NCI-H1436 (cell line): ENCODE measurements at places on chromosomes 5 and 9.
A peak's percentile ranks its signal among the peaks of the same experiment; 100 is the strongest.

DNA sequence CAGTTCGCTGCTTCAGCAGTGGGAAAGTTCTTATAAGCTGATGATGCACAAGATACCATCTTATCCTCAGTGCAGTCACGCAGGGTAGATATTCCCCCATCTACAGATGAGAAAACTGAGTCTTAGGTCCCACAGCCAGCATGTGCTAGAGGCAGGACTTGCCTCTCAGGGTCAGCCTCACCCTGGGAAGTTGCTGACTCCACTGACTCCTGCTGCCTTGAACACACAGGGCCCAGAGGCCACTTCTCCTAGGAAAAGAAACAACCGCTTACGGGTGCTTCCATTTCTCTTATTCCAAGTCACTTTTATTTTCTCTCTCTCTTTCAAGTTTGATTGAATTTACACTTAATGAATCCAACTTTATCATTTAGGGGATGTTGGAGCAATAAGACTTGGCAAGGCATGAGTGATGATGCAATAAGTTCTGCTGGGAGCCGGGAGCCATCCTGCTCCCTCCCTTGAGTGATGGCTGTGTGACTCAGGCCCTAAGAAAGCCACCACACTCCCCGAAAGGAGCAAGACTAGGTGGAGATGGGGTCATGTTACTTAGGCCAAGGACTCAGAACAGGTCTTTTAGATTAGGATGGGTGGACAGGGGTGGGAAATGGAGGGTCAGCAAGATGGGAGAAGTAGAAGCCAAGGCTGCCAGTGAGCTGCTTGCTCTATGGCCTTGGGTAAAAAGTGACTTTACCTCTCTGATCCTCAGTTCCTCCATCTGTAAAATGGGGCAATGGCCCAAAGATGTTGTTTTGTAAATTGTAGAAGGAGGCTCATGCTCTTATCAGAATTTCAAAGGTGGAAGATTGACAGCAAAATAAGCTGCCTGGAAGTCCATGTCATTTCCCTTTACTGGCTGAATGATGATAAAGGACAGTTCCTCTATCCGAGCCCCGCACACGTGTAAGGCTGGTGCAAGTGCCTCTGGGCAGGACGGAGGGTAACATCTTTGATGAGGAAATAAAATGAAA lies 67.4 kb upstream of the ZNF618 start:
- no peak for DNase-seq

DNA sequence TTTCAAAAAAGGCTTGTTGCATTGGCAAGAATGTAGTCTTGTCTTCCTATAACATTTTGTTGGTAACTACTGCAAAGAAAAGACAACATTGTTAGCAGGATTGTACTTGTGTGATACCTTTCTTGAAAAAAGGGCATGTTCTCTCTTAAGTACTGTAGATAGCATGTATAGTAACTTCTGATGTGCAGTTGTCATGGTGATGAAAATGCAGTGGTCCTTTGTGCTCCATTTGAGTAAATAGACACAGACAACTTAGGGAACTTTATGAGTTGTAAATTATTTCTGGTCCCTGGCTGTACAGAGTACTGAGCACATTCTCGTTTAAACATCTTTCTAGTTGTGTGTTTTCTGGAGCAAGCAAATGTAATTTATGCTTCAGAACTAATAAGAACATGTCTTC lies 103.3 kb downstream of the CD180 start:
- DNase-seq: no peak

- DNase-seq: peak; percentile 11
These were observed 1.3 kb upstream of the NIPBL start for GRCh38 chr5:36875051-36875789.

GRCh38 chr5:172106511-172107356 lies 81.3 kb downstream of the STK10 start:
- peak; percentile 11 for DNase-seq

DNA sequence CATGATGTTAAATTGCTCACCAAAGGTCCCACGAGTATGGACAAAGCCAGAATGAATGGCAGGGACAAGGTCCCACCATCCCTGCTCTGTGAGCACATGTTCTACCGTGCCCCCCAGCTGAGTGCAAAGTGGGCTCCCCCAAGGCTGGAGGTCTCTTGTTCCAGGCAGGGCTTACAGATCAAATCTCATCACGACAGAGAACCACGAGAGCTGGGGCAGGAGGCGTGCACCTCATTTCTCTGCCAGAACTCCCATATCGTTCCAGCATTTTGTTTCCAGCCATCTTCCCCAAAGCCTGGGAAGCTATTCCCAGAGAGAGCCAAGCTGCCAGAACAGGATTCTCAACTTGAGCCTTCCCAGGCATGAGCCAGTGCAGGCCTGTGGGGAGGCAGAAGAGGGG lies 108.5 kb downstream of the ZNF354C start:
- DNase-seq: no peak

DNA sequence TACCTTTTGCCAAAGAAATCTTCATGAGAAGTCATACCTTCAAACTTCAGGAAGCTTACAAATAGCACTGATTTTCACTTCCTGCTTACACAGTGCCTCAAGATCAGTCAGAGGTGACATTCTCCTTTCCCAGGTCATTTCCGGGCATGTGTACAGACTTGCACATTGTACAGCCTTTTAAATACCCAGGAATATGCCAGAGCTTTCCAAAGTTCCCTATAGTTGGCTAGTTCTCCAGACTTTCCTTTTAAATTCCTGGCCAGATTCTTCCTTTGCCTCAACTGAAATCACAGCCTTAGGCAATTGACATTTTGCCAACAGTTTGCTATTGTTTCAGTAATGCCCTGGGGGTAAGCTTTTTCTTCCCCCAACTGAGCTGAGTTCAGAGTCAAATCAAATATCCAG lies 47.2 kb downstream of the RFX3 start:
- DNase-seq: no peak

DNA sequence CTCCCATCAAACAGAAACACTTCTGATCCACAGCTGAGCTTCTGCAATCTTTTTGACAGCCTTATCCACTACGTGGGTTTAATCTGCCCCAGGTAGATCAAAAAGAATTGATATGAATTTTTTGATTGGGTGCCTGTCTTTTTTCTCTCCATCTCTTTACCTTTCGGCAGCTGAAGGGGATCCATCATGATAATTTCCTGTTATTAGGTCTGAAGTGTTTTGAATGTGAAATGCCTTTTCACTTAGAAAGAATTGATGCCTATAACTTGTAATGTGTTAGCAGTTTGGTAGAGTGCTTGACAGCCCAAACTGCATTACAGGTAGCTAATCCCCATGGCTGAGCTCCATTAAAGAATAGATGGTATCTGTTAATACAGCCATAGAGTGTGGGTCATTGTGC lies 745.4 kb downstream of the TLR4 start:
- no peak for DNase-seq

DNA sequence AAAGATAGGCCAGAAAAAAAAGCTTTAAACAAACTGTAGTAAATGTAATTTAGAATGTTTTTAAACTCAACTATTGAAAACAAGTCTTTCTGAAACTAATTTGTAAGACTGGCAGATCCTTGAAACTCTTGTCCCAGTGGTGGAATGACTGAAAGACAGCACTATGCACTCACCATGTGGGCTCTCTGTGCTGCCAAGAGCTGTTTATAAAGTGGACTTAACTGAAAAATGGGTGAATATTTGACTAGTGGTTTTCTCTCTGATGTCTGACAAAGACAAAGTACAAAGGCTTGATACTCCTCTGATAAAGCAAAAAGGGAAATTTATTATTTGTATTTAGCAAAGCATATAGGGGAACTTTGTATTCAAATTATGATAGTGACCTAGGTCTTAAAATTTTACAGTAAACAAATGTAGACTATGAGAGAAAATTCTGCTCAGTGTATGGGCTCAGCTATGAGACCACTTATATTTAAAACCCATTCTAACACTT lies 635.4 kb downstream of the NR2F1-AS1 start:
- DNase-seq: no peak

DNA sequence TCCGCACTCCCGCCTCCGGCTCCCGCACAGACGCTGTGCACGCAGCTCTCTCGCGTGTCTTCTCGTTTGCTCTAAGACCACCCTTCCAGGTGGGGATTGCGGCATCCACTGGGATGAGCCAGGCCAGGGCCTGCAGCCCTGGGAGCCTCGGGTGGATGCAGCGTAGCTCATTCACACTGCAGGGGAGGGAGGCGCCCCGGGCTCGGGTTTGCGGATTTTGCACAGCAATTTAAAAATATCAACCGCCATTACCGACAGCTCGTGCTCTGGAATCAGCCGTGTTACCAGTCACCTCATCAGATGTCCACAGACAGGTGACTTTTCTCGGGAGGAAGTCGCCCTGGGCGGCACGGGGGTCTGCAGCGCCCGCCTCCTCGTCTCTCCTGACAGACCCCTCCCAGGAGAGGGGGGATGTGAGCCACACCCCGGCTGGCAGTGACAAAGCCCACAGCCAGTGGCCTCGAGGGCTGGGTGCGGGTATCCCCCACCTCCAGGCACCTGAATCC lies 20.8 kb upstream of the SLC6A3 start:
- no peak for DNase-seq

- DNase-seq: no peak
These were observed 28.1 kb downstream of the FRMPD1 start for GRCh38 chr9:37678789-37679273.

GRCh38 chr9:104092875-104093600 lies 1.1 kb upstream of the SMC2 start:
- no peak for DNase-seq

- DNase-seq: no peak
These were observed 10.8 kb downstream of the DMAC1 start for GRCh38 chr9:7788772-7789171.

DNA sequence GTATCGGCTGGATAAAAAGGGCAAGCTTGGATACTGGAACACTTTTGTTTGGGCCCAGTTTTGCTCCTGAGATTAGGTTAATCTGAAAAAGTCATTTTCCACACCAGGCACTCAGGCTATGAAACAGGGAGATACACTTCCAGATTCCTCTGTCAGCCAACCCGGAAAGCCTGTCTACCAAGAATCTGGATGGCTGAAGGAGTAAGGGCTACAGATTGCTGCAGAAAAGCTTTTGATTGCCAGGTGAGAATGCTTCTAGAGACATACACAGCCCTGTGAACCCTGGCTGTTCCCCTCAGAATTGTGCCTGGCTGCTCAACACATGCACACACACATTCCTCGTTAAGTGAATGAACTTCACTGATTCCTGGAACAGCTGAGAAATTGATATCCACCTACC lies 114.4 kb downstream of the PSD2 start:
- no peak for DNase-seq

GRCh38 chr9:107340920-107341632 lies 58.0 kb downstream of the RAD23B start:
- DNase-seq: peak; percentile 69

- DNase-seq: no peak
These were observed 116.1 kb downstream of the PDZD2 start for GRCh38 chr5:31754741-31755675.

DNA sequence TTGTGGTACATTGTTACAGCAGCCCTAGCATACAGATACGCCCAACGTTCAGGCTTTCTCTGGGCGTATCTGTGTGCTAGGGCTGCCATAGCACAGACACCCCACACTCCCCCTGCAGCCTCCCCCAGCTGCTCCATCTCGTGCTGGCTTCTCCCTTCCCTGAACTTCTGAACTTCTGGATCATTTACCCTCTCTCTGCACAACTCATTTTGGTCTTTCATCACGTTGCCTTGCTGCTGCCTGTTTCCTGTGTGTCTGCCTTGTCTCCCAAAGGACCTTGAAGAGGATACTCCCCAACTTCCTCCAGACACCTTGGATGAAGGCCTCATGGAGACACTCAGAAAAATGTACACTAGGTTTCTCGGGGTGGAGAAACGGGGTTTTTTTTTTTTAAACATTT lies 37.3 kb downstream of the SLIT3 start:
- no peak for DNase-seq

DNA sequence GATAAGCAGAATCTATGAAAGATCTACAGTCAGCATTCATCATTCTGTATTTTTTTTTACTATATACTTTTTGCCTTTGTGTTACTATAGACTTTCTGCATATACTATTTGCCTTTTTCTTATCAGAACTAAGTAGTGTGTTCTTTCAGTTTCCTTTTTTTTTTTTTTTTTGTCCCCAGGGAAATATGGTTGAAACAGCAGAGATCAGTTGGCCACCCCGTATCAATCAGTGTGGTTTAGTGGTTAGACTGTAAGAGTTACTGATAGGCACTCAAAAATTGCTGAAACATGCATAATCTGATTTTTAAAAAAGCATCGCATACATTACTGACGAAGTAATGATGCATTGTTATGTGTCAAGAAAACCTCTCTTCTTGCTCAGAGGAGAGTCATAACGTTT lies 990.8 kb upstream of the EDIL3 start:
- no peak for DNase-seq

DNA sequence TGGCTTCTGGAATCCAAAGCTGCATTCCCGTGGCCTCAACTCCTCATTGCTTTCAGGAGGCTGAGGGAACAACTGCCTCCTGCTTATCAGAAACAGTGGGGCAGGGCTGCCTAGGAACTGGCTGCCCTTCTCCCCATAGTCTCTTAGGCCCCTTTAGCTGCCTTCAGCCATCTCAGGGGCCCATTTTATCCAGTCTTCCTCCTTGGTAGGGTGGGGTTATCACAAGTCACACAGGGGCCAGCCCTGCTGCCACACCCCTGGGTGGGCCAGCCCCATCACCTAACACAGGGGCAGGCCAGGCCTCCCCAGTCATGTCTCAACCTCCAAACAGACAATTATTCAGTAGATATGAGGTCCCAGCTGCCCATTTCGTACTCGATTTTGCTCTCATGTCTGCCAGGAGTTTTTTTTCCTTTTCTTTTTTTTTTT lies 3.9 kb downstream of the ALAD start:
- DNase-seq: no peak

DNA sequence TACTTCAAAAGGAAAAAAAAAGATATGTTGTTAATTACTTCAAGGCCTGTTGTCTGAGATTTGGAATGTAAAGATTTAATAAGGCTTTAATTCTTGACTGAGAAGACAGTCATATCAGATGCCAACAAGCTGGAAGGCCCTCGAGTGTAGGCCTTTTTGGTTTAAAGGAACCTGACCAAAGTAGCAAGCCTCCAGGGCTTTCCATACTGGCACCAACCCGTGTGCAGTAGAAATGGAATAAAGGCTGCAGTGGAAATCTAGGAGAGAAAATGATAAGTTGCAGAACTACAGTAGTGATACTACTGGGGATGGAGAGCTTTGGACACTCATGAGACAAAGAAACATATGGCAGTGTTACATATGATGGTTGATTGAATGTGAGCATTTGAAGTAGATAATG lies 358.0 kb downstream of the TAF11L14 start:
- no peak for DNase-seq

- DNase-seq: no peak
These were observed 142.5 kb upstream of the SLC24A2 start for GRCh38 chr9:19931098-19931890.

DNA sequence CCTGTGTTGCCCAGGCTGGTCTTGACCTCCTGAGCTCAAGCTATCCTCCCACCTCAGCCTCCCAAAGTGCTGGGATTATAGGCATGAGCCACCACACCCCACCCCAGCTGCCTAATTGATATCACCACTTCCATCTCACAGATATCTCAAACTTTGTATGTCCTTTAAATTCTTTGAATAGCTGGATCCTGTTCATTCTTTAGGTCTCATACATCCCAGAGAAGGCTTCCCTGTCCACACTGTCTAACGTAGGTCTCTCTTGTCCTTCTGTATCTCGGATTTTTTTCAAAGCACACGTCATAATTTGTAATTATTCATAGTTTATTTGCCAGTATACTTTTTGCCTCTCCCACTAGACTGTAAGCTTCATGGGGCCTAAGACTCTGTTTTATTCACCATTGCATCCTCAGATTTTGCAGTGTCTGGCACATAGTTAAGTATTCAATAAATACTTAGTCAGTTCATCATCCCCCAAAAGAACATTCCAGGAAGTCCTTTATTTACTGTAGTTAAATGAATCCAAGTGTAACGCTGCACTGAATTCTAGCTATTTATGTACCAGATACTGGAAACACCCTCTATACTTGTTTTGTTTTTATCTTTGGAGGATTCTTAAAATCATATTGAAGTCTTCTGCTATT lies 10.5 kb downstream of the ARSK start:
- DNase-seq: no peak
